ENCODE measurements at places on chromosomes 7 and 10.

DNA sequence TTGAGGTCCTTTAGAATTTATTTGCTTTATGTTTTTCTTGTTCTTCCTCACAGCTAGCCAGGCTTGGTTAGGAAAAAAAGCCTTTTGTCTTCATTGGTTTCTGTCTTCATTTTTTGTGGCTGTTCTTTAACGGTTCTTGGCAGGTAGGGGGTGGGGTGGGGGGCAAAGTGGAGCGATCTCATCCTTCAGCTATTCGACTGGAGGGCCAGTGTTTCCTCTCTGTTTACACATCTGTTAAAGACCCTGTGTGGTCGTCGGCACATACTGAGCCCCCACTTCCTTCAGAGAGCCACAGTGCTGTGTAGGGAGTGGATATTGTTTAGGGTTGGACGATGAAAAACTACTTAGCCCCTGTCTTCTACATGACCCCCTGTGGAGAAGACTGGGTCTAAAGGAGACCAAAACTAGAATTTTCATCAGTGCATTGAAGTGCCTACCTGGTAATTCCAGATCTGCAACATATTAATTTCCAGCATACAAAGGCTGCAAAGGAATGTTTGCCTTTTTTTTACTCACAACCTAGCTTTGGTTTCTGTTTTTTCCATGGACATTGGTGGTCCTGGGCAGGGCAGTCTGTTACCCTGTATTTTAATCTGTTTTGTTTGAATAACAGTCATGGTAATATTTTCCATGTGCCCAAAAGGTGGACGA is 29.0 kb downstream of the PRPF18 start:
- no peak for DNase-seq

DNA sequence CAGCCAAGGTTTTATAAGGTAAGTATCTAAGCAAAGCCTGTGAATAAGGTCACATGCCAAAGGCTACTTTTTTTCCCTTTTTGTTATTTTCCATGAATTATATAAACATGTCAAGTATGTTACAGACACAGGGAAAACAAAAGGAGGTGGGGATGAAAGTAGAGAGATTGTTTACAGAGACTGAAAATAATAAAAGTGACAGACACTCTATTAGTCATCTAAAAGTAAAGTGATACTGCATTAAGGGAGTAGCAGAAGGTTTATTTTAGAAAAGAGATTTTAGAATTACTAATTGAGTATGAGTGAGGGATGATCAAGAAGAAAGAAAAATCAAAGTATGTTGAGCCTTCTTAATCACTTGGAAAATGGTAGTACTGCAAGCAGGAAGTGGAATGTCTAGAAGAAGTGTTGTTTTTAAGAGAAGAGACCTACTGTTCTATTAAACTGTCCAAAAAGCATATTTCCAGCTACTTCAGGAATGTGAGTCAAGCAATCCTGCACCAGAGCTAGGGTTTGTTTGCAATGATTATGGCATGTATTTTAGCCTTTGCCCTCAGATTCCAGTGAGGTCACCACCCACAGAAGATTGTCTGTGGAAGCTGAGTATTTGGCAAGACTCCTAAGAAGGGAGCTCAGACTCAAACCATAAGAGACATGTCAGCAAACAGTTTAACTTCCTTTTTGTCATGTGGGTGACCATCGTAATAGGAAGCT is 177.9 kb upstream of the PLXDC2 start:
- no peak for DNase-seq

DNA sequence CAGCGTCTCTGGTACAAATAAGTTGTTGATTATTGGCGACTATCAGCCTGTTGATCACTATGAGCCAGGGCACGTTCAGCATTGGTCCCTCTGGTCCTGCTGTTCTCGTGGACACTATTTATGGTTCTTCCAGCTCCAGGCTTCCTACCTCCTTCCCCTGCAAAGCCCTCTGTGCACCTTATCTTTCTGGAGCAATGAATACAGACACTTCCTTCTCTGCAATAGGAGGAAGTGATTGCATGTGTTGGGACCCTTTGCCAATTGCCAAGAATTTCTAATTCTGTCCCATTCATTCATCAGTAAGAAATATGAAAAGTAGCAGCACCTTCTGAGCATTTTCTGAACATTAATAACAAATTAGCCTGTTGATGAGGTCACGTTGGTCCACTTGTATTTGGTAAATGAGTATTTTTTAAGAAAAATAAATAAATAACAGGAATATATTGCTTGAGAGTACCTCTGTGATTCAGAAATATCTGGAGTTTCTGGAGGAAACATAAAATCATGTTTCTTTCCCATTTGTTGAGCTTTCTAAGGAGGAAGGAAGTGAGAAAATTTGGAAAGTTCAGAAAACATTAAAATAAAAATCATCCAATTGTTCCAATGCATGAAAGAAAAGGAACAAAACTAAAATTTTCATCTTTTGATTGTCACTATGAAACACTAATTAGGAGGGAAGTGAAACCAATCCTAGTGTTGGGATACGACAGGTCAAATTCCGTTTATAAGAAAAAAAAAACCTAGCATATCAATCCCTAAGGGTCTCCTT is 259.1 kb upstream of the KLF6 start:
- no peak for DNase-seq

DNA sequence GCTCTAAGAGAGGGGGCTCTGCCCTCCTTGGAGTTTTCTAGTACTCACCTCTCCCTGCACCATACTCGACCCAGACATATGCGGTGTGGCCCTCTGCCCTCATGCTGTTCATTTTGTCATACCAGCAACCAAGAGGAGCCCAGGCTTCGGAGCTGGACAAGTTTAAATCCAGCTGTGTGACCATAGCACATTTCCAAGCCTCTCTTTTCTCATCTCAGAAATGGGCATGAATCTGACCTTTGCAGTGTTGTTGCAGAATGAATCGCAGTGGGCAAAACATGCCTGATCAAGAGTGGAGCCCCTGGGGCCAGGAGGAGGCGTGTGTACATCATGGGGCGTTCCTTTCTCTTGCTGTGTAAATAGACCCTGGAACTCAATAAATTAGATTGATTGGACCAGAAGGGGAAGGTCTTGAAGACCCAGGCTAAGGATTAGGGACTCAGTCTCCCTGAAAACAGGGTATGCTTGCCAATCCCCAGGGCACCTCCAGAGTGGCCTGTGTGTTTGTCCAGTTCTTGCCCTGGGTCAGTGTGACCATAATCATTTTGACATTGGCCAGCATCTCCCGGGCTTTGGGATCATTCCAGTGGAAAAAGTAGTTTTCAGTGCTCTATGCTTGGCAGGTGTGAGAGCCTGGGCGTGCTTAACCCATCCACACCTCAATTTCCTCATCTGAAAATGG is 59.6 kb downstream of the ZMIZ1 start:
- DNase-seq: no peak

DNA sequence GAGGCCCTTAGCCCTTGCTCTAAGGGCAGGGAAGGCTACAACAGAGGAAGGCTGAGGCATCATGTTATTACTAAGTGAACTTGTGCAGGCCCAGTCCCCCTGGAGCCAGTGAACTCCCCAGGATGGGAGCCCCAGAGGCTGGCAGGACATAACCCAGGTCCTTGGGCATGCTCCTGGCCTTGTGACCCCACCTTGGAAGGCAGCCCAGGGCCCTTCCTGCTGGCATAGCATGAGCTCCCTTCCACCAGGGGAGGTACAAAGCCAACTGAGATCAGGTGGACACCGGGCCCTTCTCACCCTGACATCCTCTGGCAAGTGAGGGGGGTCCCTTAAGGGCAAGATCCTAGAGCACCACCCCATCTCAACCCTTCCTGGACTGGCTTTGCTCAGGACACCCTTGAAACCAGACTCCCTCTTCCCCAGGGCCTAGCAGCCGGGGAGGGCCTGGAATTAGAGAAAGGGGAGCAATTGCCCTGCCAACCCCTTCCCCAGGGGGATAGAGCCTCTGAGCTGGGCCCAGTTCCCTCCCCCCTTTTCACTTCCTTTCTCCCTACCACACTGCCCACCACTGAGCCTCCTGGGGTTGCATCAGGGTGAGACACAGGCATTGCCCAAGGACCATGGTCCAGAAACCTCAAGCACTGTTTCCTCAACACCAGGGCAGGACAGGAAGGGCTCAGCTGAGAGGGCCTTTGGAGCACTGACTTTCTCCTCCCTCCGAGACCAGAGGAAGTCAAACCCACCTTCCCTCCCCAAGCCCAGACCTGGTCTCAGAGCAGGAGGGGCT is 1.8 kb upstream of the VSIR start:
- no peak for DNase-seq

- DNase-seq: no peak
Measured at GRCh38 chr7:95777269-95777668, 4.9 kb downstream of the DYNC1I1 start.

DNA sequence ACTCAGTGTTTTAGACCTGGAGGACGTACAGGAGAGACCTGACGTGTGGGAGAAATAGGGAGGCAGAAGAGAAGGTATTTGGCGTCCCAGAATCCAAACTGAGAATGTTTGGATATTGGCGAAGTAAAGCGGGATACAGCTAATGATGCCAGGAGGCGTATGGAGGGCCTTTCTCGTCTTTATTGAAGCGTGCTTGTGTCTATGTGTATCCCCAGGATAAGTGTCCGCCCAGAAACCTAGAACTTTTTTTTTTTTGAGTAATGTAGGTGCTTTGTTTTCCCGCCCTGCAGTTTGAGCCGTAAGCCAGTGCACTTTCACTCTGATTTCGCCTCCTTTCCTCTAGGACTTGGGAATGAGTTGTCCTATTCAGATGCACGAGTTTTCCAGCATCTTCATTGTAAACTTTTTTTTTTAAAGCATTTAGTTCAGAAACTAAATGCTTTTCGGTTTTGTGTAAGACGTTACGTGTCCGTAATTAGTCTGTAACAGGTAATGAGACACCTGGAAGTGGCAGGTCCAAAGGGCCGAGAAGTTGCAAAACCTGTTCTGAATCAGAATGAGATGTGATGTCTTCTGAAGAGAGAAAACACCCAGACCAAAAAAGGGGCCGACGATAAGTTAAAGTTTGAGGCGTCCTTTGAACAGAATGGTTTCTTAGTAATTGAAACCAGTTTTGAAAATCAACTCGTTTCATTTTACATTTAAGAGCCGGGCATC is 746 bp downstream of the ARL5B start:
- no peak for DNase-seq

- DNase-seq: no peak
Measured at GRCh38 chr10:97381626-97382025, 19.5 kb downstream of the RRP12 start.

DNA sequence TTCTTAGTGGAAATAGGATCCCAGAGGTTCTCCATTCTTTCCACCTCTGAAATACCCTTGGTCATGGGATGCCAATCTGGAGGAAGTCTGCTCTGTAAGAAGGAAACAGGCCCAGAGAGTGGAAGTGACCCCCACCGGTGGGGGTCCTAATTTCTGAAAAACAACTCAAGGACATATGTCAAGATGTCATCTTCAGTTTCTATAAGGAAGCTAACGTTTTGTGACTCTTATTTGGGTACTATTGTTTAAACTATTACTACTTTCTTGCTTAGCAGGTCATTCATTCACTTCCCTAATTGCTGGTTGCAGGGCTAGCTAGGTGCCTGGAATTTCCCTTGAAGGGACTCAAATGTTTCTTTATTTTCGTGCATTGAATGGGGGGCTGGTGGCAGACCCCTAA is 1.9 kb upstream of the ZNF775 start:
- DNase-seq: no peak

GRCh38 chr10:123938890-123939289 is 47.3 kb upstream of the CPXM2 start:
- DNase-seq: no peak

- no peak for DNase-seq
Measured at GRCh38 chr10:82319074-82319473, 444.1 kb downstream of the NRG3 start.

DNA sequence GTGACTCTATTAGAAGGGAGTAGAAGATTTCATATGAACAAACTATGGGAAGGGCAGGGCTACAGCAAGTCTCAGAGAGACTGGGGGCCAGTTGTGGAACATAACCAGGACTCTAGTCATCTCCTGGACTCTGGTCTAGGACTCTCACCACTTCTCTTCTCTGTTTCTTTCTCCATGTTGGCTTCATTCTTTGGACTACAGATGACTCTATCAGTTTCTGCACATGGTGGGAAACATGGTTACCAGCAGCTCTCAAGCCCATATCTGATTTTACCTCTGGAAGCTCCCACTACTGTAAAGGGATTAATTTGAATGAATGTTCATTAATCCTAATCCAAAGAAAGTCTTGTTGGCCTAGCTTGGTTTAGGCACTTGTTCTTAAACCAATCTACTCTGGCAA is 84.7 kb downstream of the LRGUK start:
- no peak for DNase-seq

DNA sequence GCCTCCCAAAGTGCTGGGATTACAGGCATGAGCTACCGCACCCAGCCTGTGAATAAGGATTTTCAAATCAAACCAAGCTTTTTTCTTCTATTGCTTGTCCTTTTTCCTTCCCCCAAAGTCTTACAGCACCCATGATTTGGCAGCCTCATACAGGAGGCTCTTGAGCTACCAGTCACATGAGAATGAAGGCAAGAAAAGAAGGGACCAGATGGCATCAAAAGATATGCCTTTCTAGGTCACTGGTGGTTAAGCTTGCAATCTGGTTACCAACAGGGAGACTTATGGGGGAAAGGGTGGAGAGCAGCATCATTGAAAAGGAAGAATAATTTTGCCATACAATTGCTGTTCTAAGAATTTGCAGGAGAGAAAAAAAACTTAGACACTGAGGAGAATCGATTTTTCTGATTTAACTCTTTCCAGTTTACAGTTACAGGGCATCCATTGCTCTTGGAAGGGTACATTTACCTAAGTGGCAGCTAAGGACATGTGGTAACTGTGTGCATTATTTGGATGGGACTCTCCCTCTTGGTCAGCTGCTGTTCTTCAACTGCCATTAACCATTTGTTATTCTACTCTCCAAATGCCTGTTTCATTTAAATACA is 29.5 kb downstream of the SMNDC1 start:
- DNase-seq: no peak

DNA sequence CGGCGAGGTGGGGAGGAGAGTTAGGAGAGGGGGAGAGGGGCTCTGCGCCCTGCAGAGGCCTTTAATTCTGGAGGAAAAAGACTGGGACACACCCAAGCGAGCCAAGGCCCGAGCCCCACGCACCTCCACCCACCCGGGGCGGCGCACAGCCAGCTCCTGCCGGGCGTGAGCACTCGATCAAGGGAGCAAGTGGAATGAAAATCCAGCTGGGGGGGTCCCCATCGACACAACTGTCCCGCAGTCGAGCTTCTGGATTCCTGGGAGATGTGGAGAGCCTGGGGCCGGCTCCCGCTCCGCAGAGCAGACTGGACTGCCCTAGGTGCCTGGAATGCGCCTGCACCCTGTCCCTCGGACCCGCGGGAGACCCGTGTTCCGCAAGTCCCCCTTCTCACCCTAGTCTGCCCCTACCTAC is 7.4 kb upstream of the EN2 start:
- no peak for DNase-seq

- DNase-seq: no peak
Measured at GRCh38 chr10:111973306-111973705, 210.3 kb downstream of the GPAM start.

- no peak for DNase-seq
Measured at GRCh38 chr10:72541337-72541736, 84.5 kb downstream of the MICU1 start.

DNA sequence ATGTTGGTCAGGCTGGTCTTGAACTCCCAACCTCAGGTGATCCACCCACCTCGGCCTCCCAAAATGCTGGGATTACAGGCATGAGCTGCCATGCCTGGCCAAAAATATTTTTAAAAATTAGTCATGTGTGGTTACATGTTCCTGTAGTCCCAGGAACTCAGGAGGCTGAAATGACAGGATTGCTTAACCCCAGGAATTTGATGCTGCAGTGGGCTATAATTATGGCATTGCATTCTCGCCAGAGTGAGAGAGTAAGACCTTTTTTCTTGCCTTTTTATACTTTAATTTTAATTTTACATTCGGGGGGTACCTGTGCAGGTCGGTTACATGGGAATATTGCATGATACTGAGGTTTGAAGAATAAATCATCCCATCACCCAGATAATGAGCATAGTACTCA is 86.6 kb upstream of the ZNF92 start:
- no peak for DNase-seq

- no peak for DNase-seq
Measured at GRCh38 chr7:65444899-65445823, 71.5 kb downstream of the ZNF92 start.
